ENCODE measurements at places on chromosomes 5 and 9.

DNA sequence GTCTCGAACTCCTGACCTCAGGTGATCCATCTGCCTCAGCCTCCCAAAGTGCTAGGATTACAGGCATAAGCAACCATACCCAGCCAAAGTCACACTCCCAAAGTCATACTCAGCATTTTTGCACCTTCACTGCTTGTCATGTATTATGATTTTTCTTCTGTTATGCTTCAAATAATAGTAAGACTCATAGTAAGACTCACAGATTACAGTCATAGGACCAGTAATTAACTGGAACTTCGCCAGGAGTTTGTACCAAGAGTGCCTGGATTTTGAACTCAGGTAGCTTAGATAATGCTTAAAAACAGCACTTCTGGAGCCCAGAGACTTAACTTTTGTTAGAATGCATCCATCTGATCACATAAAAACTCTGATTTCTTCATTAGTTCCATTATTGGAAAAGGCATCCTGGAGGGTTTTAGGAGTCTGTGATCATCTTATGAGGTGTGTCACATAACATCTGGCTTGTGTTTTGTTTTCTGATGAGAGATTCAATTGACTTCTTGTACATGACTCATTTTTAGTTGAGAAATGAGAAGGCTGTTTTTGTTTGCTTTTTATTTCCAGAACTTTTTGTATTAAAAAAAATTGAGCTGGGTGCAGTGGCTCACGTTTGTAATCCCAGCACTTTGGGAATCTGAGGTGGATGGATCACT is 131.5 kb downstream of the ADAMTS19 start:
- DNase-seq, result no peak

DNA sequence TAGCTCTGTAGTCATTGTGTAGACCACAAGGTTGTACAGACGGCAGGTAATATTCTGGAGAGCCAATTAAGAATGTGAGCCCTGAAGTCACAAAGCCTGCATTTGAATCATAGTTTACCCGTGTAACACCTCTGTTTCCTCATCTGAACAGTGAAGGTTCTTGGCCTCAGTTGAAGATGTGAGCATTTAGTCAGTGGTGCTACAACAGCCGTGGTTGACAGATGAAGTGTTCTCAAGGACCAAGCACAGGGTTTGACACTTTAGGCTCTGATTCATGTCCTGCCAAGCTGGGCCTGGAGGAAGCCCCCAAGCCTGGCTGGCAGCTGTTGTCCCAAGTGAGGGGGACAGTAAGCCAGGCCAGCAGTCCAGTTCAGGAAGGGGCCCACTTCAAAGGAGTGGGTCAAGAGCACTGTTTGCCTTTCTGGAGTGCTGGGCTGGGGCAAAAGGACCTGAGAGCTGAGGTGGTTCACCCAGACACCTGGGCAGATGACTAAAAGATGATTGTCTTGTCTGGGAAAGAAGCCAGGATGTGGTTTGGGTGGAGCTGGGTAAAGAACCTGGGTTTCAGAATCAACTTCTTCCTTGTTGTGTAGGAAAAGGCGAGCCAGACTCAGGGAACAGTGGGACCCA is 20.7 kb downstream of the FAXDC2 start:
- DNase-seq, result no peak

DNA sequence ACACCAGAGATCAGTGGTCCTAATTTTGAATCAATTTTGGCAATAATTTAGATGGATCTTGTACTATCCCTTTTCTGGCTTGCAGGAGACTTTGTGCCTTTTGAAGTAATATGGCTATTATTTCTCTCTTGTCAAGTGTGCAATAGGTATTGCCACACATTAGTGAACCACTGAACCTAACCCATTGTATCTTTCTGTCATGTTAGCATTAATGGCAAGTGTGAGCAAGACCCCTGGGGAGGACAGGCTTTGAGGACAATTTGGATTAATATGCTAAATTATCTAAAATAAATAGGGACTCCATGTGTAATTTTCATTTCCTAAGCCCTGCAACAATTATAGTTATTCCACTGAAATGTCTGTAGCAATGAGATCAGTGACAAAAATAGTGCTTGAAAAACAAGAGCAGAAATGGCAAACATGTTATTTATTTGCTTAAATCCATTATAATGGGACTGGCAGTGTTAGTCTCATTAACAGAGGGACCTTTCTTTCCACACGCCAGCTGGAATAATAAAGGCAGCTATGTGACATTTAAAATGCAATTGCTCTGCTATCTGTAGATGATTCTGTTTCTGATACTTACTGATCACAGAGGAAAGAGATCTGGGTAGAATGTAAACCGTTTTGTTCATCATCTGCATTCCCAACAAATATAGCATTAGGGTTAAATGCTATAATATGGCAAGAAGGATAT is 753.3 kb upstream of the ZNF608 start:
- DNase-seq, result no peak

- no peak for DNase-seq
Observed at GRCh38 chr9:8095672-8096086, 296.1 kb upstream of the DMAC1 start.

DNA sequence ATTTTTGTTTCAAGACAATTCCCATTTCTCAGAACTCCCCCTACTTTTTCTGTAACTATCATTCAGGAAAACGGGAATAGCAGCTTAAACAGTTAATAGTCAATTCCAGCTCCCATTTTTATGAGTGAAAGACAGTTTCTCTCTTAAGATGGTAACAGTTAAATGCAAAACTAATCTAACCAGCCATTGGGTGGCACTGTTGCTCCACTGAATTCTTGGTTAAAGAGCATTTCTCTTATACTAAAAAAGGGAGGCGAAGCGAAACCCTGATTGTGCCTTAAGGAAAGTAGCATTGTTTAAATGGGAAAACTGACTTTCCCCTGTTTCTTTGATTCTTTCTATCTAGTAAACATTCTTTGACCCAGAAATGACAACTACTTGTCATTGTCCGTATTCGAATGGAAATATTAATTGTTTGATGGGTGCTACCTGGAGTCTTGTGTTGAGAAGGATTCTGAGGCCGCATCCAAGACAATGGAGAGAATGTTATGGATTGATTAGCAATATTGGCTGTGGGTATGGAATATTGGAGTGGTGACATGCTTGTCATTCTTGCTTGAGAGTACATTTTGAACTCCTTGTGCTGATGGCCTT is 507.8 kb downstream of the MAT2B start:
- peak; percentile 5 for DNase-seq
